ENCODE measurements at places on chromosomes 16 and 17.

DNA sequence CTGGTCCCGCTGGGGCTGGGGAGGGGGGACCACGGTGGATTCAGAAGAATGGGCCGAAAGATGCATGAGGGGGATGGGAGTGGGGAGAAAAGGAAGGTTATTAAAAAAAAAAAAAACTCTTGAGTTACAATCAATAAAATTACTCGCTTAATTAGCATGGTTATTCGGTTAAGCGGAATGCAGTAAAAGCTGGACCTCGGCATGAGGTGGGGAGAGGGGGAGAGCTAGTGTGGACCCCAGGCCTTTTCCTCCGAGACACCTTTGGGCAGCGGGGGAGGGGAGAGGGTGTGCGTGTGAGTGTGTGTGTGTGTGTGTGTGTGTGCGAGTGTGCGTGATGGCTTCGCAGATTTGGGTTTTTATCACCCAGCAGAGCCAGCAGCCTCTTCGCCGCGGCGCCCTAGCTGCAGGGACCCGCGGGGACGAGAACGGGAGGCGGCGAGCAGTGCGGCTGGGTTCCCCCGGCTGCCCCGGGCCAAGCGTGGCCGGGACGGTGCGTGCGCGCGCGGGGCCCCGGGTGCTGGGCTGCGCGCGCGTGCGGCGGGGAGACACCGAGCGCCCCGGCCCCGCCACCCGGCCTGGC is 3.7 kb downstream of the BAHCC1 start:
- DNase-seq: no peak

GRCh38 chr16:24336491-24336890 is 80.4 kb downstream of the CACNG3 start:
- no peak for DNase-seq

- DNase-seq: no peak
Observed at GRCh38 chr17:29103341-29103740, 60.4 kb downstream of the PIPOX start.

GRCh38 chr17:28046034-28046825 is 3.8 kb downstream of the NLK start:
- DNase-seq: no peak
